ENCODE measurements at places on chromosomes 12 and 14.

DNA sequence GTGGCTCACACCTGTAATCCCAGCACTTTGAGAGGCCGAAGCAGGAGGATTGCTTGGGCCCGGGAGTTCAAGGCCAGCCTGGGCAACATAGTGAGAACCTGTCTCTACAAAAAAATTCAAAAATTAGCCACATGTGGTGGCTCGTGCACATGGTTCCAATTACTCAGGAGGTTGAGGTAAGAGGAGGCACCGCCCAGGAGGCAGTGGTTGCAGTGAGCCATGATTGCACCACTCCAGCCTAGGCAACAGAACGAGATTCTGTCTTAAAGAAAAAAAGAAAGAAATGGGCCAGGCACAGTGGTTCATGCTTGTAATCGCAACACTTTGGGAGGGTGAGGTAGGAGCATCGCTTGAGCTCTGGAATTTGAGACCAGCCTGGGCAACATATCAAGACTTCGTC is 33.5 kb downstream of the MAP1LC3B2 start:
- no peak for DNase-seq

GRCh38 chr12:25084816-25085215 is 110.1 kb downstream of the DNAI7 start:
- DNase-seq = no peak

DNA sequence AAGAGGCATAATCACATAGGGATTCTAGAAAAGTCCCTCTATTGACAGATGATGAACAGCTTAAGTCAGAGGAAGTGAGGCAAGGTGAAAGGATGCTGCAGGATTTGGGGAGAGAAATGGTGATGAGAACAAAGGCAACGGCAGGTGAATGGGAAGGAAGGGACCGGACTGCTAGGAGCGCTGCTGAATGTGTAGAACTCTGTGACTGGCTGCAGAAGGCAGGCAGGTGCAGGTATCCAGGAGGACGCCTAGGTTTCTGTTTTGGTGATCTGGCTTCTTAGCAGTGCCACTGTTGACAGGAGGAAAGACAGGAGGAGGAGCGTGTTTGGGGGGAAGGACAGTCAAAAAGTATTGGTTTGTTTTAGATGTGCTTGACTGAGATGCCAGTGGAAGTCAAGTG is 58.4 kb upstream of the TTC7B start:
- DNase-seq = no peak

DNA sequence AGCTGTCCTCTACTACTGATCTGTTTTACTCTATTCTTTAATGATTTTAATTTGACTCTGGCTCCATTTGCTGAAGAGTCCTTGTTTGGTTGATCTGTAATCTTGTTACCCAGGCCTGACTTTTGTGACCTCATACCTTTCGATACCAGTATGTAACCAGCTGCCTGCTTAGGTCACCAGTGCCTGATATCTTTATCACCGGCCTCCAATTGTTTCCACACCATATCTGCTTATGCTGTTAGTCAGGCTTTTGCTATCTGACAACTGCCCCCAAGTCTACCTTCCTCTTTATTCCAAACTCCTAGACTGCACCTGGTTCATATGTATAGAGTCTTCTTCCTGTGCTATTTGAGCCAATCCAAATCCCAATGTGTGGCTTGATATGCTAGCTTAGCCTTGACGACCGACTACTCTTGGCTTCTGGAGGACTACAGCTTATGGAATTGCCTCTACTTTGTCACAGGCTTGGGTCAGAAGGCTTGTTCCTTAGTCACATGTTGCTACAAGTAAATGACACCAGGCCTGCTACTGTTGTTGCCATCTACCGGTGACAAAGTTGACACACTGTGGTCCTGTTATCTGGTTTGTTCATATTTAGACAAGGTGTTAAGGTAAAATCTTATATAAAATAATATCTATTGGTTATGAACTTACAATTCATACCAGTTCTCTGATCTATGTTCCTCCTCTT is 193.9 kb downstream of the TRHDE start:
- no peak for DNase-seq

GRCh38 chr14:100802766-100803165 is 23.2 kb upstream of the MEG3 start:
- no peak for DNase-seq

DNA sequence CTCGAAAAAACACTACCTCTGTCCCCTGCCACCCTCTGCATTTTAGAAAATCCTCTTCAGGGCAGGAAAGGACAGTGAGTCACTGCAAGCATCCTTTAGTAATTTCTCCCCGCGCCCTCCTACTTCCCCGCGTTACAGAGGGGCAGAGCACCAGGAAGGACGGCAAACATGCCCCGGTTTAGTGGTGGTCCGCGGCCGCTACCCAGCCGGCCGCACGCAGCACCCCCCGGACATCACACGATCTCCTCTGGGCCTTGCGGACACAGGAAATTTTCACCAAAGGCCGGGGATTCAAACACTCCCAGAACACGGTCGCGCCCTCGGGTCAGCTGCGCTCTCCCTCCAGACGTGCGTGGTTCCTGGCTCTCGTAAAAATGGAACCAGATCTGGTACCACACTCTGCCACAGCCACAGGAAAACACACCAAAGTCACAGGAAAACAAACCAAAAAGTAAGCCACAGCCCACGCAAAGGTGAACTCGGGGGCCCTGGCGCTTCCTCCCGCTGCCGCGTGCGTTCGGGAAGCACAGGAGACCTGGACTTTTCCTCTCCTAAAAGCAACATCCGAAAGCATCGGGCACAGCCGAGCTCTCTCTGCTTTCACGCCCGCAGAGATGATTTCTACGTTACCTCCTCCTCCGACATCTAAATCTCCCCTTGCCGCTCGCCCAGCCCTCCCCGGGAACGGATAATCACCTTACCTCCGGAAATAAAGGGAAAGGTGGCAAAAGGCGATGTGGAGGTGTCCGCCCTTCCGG is 839 bp downstream of the SLC38A1 start:
- DNase-seq = no peak

DNA sequence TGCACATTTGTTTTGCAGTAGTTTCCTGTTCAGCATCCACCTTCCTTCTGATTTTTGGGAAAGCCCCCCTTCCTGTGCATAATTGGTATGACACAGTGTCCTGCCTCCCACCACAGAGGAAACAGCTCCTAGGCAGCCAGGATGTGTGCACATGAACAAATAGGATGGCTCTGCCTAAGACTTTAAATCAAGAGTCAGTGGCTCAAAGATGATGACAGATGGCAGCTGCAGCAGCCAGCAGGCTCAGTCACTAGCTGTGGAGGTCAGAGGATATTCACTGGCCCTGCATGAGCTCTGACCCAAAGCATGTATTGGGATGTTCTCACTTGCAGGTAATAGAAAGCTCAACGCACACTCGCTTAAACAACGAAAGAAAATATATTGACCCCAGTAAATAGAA is 90.3 kb downstream of the KCNK10 start:
- no peak for DNase-seq

DNA sequence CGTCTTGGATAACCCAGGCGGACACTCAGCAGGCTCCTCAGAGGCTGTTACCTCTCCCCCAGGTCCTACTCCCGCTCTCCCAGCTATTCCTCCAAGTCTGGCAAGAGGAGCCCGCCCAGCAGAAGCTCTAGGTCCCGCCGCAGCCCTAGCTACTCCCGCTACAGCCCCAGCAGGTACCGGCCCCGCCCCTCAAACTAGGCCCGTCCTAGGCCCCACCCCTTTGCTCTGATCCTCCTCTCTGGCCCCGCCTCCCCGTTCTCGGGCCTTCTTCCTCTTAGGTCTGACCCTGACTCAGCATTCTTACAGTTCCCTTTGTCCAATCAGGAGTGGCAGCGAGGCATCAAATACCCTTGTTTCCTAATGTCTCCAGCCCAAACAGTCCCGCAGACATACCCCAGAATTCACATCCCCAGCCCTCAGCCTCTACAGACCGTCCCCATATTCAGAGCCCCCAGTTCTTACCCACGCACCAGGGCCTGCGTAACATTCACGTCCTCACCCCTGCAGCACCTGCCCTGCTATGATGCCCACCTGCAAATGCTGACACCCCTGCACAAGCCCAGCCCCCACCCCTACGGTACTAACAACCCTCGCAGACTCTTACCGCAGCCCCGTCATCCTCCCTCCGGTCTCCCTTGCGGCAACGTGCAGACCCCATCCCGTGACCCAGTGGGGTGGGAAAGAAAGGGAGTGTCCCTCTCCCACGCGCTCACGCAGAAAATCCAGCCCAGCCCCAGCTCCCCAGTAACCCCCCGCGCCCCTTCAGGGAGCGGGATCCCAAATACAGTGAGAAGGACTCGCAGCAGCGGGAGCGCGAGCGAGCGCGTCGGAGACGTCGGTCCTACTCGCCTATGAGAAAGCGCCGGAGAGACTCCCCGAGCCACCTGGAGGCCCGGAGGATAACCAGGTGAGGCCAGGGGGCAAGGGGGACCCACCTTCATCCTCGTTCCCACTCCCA is 25.0 kb upstream of the HSPB8 start:
- DNase-seq = no peak

GRCh38 chr14:60242429-60242828 is 6.6 kb upstream of the PPM1A start:
- DNase-seq = no peak

DNA sequence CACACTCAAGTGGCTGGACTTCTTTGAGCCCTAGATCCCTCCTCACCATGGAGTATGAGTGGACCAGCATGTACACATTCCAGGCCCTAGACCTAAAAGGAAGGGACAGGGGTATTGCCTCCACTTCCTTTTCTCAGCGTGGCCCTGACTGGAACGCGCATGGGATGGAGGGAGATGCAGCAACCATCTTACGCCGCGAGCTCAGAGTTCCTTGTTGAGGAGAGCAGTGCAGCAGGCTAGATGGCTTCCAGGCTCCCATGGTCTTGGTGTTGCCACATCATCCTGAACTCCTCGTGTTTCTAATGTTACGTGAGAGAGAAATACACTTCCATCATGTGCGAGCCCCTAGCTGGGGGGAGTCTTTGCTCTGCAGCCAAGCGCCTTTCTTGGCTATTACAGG is 61.8 kb upstream of the DIO3 start:
- no peak for DNase-seq

- DNase-seq = no peak
These were observed 65.8 kb upstream of the RASSF3 start for GRCh38 chr12:64544371-64545080.

- DNase-seq = no peak
These were observed 11.7 kb upstream of the ERC1 start for GRCh38 chr12:979349-979748.

DNA sequence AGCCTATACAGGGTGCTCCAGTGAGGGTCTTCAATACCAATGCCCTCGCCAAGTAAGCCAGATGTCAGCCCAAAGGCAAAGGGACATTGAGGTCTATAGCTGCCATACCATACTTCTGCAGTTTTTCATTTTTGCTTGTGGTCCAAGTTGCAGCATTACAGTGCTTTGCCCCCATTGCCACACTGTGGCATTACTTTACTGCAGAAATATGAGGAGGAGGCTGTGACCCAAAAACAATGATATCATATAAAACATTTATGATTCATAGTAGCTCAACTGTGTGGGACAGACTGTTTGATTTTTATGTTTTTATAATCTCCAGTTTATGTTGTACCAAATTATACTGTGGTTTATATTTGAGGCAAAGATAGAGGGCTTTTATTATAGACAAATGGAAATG is 64.1 kb downstream of the KIAA0586 start:
- DNase-seq = no peak

GRCh38 chr12:69243099-69244084 is 4.0 kb downstream of the CPSF6 start:
- DNase-seq = no peak
